Left hindlimb (tissue), 1 donor: ENCODE measurements at places on chromosomes 11 and 22.
A peak's percentile ranks its signal among the peaks of the same experiment; 100 is the strongest.

DNA sequence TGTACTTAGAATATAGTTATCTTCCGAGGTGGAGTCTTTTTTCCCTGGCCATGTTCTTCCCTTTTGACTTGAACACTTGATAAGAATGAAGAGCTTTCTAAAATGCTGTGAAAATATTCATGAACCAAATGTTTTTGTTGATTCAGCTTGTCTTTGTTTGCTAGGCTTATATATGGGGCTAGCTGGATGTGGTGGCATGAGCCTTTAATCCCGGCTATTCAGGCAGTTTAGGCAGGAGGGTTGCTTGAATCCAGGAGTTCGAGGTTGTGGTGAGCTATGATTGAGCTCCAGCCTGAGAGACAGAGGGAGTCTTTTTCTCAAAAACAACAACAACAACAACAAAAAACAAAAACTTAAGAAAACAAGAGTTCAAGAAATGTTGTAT lies 23.1 kb downstream of the CBL start:
- no peak for DNase-seq

- DNase-seq, result no peak
Measured at GRCh38 chr22:29979777-29980321, 96.9 kb downstream of the MTMR3 start.

- no peak for DNase-seq
Measured at GRCh38 chr11:59413646-59414045, 12.6 kb downstream of the OR5A2 start.

DNA sequence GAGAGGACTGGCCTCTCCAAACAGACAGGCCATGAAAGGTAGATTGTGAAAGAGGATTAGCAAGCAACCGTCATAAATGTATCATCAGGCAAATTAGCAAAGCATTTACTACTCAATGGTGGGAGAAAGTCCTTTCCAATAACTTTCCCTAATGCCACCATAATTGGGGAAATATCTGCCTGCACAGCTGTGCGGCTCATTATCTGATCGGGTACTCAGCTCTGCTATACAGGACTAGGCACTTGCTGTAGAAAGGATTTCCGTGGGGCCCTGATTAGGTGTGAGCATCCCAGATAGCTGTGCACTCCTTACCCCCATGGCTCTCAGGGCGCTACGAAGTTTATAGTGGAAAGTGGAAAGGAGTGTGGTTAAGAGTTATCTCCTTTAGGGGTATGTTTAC lies 309.7 kb upstream of the PLET1 start:
- DNase-seq, result no peak

GRCh38 chr11:112113539-112114457 lies 27.1 kb downstream of the SDHD start:
- DNase-seq, result no peak

- DNase-seq, result no peak
Measured at GRCh38 chr11:65034423-65034822, 6.6 kb upstream of the SAC3D1 start.

DNA sequence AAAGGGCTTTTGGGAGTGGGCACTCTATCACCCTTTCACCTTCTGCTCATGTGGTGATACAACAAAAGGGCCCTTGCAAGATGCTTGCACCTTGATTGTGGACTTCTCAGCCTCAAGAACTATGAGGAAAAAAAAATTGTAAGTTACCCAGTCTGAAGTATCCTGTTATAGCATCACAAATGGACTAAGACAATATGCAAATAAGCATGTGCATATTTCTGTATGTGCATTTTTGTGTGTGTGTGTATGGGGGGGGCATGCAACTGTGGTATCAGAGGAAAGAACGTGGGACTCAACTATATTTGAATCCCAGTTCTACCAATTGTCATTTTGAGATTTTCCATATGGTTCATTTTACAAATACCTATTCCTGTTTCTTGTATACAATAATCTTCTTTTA lies 10.9 kb downstream of the JRKL start:
- no peak for DNase-seq

DNA sequence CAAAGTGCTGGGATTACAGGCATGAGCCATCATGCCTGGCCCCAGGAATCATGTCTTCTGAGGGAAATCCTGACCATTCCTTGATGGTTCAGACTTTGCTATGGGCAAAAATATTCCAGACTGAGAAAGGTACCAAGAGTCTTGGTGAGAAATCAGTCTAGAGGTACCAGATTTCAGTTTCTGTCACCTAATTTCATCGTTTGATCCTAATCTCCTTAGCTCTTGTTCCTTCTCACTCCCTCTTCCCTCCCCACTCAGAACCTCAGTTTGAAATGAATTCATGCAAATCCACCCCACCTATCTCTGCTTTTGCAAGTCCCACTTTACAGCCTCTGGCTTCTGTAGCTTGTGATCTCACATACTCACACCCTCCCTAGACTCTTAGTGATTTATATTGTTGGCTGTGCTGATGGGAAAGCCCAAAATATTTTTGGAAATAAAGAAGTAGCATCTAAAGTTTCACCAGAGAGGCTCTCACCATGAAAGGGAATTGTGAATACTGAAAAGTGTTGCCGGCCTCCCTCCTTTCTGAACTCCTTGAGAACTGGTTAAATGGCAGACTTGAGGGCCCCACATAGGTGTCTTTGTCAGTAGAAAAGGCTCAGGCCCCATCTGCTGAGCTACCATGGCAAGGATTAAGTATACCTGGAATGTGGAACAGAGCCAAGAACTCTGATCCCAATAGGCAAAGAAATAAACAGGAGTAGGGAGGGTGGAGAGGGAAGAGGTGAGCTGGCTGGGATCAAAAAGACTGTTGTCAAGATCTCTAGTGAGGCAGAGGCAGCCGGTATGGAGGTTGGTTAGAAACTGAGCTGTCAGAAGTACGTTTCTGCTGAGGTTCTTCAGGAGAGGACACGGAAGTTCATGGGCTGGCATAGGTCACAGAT lies 190.5 kb upstream of the MTMR2 start:
- no peak for DNase-seq

- DNase-seq, result no peak
Measured at GRCh38 chr11:96221244-96222070, 121.5 kb downstream of the MAML2 start.

DNA sequence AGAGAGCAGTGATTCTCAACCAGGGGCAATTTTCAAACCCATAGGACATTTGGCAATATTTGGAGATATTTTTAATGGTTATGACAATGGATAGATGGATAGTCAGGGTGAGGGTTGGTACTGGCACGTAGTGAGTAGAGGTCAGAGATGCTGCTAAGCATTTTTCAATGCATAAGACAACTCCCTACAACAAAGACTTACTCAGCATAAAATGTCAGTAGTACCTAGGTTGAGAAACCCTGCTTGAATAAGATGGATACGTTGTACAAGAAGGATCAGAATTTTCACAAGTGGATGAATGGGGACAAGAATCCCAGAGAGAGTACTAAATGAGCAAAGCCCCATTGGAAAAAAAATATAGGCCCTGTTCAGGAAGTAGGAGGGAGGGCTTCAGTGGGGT lies 11.9 kb upstream of the LIN7C start:
- DNase-seq, result no peak

- DNase-seq, result no peak
Measured at GRCh38 chr11:65506290-65506771, 7.5 kb downstream of the MALAT1 start.

GRCh38 chr22:20748731-20749428 lies 25.0 kb upstream of the SERPIND1 start:
- DNase-seq, result peak; percentile 50

GRCh38 chr11:11533057-11533456 lies 88.7 kb downstream of the GALNT18 start:
- DNase-seq, result no peak

- no peak for DNase-seq
Measured at GRCh38 chr11:11073996-11074395, 216.1 kb upstream of the ZBED5 start.

GRCh38 chr11:65814986-65815565 lies 18.7 kb upstream of the SNX32 start:
- no peak for DNase-seq

- DNase-seq, result peak; percentile 90
Measured at GRCh38 chr11:111870886-111871692, at the start of gene ALG9. Gene ALG9 (minus strand): TSS chr11:111871581. CDS start chr11:111871482, 99 bp downstream.

- DNase-seq, result no peak
Measured at GRCh38 chr11:92383430-92383829, 158.8 kb downstream of the FAT3 start.

DNA sequence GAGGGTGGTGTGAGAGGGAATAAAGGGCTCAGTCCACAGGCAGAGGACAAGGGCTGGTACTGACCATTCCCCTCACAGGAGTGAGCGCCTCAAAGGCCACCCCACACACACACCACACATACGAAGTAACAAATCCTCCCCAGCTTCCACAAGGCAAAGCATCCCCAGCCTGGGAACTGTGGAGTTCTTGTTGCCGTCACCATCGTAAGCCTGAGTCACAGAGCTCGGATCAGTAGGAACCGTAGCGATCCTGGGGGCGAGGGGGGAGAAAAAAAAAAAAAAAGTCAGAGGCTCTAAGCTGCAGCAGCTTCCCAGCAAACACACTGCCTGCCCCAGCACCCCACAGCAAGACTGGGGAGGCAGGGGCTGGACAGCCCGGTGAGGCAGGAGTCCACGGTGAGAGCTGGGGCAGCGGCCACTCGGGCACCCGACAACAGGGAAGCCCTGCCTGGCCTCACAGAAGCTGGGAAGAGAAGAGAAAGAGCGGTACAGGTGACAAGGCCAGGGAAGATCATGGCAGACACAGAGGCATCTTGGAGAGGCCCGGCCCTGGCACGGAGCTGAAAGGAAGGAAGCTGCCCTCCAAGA lies 11.3 kb downstream of the ARFGAP2 start:
- DNase-seq, result no peak

DNA sequence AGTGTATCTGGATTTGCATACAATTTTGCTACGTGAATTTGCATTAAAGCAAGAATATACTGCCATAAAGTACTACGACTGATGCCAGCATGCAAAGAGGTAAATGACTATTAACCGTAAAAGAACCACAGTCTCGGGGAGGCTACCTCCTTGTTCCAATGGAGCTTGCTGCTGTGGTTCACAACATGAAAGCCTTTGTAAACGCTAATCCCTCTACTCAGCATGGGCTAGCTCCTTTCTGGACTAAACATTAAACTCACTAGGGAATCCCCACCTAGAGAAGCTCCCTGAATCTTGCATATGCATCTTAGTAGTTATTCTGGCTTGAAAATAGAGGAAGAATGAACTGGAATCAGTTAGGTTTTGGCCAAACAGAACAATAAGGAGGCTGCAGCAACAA lies 60.5 kb upstream of the ARHGAP32 start:
- DNase-seq, result no peak

DNA sequence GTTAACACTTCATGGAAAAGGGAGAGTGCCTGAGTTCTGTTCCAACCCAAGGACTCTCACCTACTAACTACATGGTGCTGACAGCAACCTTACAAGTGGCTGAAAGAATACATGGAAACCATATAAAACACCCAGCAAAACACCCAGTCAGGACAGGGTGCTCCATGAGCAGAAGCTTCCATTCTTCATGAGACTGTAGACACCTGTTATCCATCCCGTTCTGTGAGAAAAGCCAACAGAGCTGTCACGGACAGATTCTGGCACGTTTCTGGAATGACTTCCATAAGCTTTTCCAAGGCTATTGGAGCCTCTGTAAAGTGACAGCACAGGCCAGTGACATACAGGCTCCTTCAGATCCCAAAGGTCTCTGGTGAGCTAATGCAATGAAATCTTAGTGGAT lies 23.2 kb downstream of the PRR14L start:
- no peak for DNase-seq

GRCh38 chr11:113392236-113392921 lies 4.8 kb downstream of the ANKK1 start:
- no peak for DNase-seq

DNA sequence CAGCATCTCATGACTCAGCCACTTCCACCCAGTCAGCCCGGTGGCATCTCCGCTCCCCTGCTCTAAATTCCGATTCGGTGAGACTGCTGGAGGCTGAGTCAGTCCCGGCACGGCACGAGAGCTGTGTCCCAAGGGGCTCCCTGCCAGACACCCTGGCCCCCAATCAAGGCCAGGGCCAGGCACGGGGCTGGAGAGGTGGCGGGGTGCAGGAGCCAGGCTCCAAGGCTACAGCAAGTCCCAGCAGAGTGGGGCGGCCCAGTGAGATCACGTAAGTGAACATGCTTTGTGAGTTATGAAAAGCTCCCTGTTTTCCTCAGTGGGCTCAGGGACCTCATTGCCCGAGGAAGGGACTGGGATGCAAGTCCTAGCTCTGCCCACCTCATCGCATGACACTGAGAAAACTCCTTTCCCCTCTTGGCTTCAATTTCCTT lies 3.0 kb downstream of the C11orf68 start:
- no peak for DNase-seq

- no peak for DNase-seq
Measured at GRCh38 chr11:126804363-126804762, 196.2 kb downstream of the KIRREL3 start.

GRCh38 chr11:123536690-123537437 lies 106.8 kb downstream of the GRAMD1B start:
- DNase-seq, result peak; percentile 35

DNA sequence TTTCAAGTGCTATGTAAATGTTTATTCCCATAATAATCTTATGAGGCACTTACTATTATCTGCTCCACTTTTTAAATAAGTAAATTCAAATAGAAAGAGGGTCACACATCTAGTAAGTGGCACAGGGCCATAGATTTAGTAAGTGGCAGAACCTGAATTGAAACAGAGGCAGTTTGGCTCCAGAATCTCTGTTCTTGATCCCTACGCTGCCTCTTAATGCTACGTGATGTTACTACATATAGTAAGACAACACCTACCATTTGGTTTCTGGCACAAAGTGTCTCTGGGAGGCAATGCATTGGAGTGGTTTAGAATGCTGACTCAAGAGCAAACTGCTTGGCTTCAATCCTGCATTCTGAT lies 1018.3 kb downstream of the DLG2 start:
- no peak for DNase-seq

DNA sequence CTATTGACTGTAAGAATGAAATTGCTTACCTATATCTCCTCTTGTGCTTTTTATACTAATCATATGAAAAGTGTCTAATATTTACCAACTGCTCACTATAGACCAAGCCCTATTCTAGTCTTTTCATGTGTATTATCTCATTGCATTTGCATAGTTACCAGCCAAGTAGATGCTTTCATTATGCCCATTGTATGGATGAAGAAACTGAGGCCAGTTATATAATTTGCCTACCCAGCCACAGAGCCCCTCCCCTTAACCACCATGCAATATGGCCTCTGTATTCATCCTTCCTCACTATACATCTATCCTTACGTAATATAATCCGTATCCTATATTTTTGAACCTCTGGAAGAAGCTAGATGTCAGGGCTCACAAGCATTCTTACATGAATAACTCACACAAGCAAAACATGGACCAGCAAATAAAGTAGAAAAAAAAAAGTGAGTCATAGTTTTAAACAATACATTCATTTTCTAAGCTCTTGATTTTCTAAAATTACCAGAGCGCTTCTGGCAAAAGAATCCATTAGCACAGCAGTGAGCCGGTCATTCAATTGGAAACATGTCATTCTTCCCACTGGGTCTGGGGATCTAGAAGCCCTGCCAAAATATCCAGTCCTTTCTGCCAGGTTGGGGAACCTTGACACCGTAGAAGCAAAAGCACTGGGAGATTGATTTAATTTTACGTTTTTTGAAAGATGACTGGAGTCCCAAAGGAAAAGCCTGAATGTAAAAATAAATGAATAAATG lies 80.0 kb downstream of the C11orf91 start:
- peak; percentile 33 for DNase-seq
